HuH-7.5 (cell line): ENCODE measurements at places on chromosomes 1 and 21.

- no peak for DNase-seq
Measured at GRCh38 chr1:245605480-245606156, 450.8 kb downstream of the KIF26B start.

DNA sequence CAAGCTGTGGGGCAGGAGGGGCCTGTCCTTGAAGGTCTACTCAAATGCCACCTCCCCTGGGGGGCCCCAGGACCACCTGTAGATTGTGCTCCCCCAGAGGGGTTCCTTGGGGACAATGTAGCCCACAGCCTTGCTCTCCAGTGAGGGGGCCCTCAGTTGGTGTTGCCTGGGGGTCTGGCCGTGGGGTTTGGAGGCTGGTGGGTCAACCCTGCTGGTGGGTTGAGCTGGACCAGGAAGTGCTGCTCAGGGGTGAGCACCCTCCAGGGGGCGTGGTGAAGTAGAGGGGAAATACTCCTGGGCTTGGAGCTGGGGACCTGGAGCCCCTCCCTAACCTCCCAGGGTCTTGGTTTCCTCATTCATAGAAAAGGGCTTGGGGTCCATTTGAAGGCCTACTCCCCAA lies 143.6 kb upstream of the WNT4 start:
- no peak for DNase-seq

GRCh38 chr1:15206418-15207030 lies 40.5 kb upstream of the FHAD1 start:
- DNase-seq = peak; percentile 45

DNA sequence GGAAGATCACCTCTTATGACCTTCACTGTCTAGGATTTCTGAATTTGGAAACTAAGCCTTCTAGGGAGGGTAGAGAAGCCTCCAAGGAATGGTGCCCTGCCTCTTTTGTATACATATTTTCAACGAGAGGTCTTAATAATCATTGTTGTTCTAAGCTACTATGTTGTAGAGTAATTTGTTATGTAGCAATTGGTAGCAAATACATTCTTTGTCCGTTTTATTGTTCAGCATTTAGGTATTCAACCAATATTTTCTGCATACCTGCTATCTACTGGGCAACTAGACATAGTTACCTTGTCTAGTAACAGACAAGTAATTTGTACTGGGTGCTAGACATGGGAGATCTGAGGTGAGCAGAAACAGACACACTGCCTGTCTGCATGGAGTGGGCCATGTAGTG lies 20.8 kb upstream of the NCF2 start:
- DNase-seq = no peak

DNA sequence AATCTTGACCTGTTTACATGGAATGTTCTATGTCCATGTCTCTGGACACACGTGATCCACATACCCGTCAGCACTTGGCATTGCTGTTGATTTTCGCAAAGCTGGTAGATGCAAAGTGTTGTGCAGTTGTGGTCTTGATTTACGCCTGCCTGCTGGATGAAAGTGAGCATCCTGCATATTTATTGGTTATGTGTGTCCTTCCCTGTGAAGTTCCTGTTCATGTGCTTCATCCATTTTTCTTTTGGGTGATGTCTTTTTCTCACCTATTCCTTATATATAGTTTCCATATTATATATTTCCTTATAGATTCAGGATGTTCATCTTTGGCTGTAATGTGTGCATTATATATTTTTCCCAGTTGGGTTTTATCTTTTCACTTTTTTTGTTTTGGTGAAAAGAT lies 6.5 kb downstream of the AGPAT3 start:
- no peak for DNase-seq

- DNase-seq = no peak
Measured at GRCh38 chr1:55358581-55358980, 143.4 kb upstream of the USP24 start.

- no peak for DNase-seq
Measured at GRCh38 chr1:214476986-214477870, 74.2 kb downstream of the PTPN14 start.
